ENCODE measurements at places on chromosomes 2 and 18.

GRCh38 chr2:114265261-114265660 is 177.2 kb upstream of the DPP10 start:
- DNase-seq = no peak

DNA sequence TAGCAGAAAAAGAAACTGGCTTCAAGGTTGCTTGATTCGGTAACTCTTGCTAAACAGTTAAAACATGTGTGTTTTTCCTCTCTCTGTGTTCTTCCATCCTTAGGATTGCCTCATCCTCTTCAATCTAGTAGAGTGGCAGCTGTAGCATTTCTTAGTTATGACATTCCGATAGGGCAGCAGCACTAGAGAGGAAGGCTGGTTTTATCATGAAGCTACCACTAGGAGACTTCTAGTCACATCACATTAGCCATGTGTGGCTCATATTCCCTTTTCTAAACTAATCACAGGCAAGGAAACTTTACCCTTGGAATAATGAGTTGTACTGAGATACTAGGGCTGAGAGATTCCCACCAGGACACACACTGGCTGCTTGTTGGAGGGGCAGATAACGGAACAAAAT is 187.6 kb downstream of the DOK6 start:
- no peak for DNase-seq

- DNase-seq = no peak
These were observed 15.0 kb upstream of the GPR17 start for GRCh38 chr2:127630864-127631540.

DNA sequence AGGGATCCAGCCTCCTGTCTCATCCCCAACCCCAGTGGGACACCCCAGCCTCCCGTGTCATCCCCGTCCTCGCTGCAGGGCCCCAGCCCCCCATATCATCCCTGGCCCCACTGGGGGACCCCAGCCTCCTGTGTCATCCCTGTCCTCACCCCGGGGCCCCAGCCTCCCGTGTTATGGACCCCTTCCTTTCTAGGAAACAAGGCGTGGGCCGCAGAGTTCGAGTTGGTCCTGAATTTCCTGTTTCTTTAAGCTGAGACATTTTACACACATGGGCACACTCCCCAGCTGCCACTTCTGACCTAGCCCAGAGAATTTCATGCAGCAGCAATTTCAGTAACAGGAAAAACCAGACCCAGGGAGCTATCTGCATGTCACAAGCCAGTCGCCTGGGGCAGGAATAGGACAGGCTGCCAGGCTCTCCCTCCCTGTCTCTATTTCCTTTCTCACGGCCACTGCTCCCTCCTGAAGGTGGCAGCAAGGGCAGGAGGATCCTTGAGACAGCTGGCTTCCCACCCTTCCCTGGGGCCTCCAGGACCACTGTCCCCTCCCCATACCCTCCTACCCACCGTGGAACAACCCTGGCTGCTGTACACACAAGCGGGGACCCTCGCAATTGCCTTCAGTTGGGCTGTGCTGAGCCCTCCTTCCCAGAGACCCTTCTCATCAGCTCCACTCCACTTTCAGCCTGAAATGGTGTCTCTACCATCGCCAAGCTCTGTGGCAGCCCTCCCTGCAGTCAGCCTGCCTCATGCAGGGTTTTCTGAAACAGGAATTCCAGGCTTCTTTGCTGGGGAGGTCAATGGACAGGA is 141.9 kb upstream of the ID2 start:
- DNase-seq = no peak

- no peak for DNase-seq
These were observed 183.5 kb downstream of the CBLN2 start for GRCh38 chr18:72360634-72361033.

GRCh38 chr18:7317804-7318231 is 86.9 kb downstream of the LRRC30 start:
- no peak for DNase-seq

- no peak for DNase-seq
These were observed 104.7 kb upstream of the ARHGAP28 start for GRCh38 chr18:6624661-6625311.

DNA sequence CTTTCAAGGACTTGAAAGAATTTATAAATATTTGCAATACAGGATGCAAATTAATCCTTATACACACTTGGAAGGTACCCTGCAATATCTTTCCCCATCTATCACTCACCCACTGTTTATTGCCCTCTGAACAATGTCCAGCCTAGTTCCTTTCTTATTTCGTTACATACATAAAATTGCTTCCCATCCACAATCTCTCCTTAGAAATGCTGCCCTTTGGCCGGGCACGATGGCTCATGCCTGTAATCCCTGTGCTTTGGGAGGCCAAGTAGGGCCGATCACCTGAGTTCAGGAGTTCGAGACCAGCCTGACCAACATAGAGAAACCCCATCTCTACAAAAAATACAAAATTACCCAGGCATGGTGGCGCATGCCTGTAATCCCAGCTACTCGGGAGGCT is 41.2 kb upstream of the ATP8B1 start:
- DNase-seq = no peak

GRCh38 chr2:190940454-190940853 is 59.8 kb downstream of the GLS start:
- DNase-seq = no peak

DNA sequence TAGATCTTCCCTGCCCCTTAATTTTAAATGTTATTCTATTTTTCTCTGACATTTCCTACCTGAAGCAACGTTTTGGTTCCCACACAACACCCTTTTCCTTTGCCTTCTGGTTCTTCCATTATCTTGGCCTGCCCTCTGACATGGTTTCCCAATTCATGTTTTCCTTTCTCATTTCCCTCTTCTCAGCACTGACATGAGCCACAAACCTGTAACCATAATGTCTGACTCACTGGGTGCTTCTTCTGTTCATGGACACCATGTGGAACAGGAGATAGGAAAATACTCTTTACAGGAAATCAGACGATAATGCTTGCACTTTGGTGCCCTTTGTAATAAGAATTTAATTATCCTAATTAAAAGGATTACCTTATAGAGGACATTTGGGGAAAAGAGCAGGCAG is 142.0 kb downstream of the ZEB2 start:
- no peak for DNase-seq

DNA sequence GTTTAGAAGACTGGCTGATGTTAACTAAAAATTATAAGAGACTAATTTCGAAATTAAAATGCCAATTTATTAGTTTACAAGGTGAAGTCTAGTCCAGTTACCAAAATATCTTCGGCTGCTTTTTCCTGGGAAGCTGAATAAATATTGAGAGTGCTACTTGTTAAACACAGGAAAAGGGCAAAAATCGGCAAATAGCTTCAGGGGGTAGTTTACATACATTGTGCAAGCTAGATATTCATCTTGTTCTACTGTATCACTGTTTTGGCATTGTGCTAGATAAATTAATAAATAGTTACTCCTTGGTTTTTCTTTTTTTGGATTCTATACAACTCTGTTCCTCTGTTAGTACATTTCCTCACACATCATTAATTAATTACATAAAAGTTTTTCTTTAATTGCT is 29.3 kb downstream of the NHEJ1 start:
- no peak for DNase-seq

- DNase-seq = no peak
These were observed 14.4 kb upstream of the BIN1 start for GRCh38 chr2:127121353-127121752.

GRCh38 chr2:64652231-64653108 is 1.2 kb downstream of the SERTAD2 start:
- DNase-seq = no peak

DNA sequence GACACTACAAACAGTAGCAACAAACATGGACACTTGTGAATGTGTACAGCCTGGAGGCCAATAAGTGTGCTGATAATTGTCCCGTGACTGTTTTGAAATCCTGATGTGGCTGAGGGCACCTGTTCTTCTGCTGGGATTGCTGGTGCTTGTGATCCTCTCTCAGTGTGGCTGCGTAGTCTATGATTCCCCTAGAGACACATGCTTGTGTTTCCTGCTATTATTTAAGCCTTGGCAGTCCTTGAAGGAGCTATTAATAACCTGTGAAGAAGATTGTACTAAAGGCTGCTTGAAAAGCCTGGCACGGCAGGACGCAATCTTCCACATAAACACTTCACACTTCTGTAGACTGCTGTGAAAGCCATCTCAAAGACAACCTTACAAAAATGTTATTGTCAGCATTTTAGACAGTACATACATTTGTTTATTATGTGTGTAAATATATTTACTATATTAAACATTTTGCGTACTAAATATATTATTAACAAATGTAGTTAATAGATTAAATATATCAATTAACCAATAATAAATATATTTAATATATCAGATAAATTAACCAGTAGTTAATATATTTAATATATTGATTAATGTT is 71.4 kb downstream of the GALR1 start:
- DNase-seq = no peak

- no peak for DNase-seq
These were observed 74.8 kb downstream of the CDK15 start for GRCh38 chr2:201880993-201881611.

- DNase-seq = no peak
These were observed 122.7 kb downstream of the LAMA1 start for GRCh38 chr18:6994771-6995430.

DNA sequence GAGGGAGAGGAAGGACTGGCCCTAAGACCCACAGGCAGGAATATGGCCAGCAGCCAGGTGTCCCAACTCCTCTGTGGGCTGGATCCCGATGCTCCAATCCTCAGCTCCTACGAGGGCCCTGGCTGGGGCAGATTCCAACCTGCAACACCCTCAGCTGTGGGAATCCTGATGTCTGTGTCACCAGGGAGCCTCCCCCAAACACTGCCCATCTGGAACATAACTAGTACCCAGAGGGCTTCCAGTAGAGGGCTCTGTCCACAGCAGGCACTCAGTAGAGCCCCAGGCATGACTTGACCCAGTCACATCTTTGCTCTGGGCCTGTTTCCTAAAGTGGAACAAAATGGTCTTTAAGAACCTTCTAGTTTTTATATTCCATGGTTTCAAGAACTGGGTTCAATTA is 20.6 kb upstream of the LOXHD1 start:
- no peak for DNase-seq

- no peak for DNase-seq
These were observed 398.8 kb upstream of the TRIB2 start for GRCh38 chr2:12317814-12318426.

- DNase-seq = no peak
These were observed 163.4 kb downstream of the SH3RF3 start for GRCh38 chr2:109292386-109292785.
